ENCODE measurements at places on chromosomes 2 and 18. TPM values are rescaled to one million over a fixed set of nuclear protein-coding genes. Genes with fewer than 3 reads are reported as not detected.
A peak's percentile ranks its signal among the peaks of the same experiment; 100 is the strongest.

The PHOSPHO2 gene
- total RNA-seq, result 6.2 TPM

DNA sequence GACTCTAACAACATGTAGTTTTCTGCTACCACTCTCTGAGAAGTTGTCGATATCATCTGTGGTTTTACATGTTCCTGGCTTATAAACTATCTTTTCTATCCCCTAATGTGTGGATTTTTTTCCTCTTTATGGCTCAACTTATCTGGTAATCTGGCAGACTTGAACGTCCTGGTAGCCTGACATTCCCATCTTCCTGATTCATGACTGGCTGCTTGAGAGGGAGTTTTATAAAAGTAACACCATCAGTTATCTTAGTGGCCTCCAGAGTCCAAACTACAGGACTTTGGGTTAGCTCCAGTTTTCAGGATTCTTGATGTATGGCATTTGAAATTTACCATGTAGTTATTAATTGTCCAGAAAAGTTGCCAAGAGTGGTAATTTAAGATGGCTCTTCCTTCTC, 174.0 kb upstream of the GULP1 start:
- no peak for DNase-seq

The FOXI3 gene
- 0.14 TPM for total RNA-seq

- DNase-seq, result no peak
Observed at GRCh38 chr2:144448389-144449027, 71.4 kb downstream of the ZEB2 start.

- DNase-seq, result no peak
Observed at GRCh38 chr2:234427081-234428061, 69.5 kb downstream of the ARL4C start.

DNA sequence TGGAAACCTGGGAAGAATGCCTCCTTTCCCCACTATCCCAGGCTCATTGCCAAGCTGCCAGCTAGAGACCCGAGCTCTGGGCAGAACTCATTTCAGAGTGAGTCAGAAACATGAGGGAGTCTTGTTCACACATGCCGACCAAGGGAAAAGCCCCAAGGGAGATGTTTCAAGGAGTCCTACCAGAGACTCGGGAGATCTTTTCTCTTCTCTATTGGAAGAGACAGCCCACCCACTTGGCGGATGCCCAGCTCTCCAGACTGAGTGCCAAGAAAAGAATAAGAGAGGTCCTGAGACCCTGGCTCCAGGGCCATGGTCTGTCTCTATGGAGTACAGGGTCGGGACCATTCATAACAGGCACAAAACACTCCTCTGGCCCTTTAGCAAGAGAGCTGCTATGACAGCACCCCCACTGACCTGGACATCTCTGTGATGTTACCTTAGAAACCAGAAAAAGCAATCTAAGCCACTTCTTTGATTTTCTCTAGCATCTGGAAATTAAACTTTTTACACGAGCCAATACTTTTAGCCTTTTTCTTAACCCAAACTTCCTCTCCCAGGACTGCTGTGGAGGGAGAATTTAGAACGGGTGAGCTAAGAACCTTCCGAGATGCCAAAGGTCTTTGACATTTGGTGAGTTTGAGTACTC, 18.5 kb upstream of the IGFBP5 start:
- DNase-seq, result peak; percentile 78

GRCh38 chr2:10347562-10347948, 44.9 kb downstream of the HPCAL1 start:
- no peak for DNase-seq

GRCh38 chr18:581096-581495, 916 bp downstream of the CETN1 start:
- no peak for DNase-seq

- no peak for DNase-seq
Observed at GRCh38 chr2:170985407-170985806, 56.4 kb downstream of the GORASP2 start.

GRCh38 chr2:43576981-43577892, 18.6 kb downstream of the THADA start:
- peak; percentile 54 for DNase-seq

The SERPINB2 gene
- 8.2 TPM for total RNA-seq

DNA sequence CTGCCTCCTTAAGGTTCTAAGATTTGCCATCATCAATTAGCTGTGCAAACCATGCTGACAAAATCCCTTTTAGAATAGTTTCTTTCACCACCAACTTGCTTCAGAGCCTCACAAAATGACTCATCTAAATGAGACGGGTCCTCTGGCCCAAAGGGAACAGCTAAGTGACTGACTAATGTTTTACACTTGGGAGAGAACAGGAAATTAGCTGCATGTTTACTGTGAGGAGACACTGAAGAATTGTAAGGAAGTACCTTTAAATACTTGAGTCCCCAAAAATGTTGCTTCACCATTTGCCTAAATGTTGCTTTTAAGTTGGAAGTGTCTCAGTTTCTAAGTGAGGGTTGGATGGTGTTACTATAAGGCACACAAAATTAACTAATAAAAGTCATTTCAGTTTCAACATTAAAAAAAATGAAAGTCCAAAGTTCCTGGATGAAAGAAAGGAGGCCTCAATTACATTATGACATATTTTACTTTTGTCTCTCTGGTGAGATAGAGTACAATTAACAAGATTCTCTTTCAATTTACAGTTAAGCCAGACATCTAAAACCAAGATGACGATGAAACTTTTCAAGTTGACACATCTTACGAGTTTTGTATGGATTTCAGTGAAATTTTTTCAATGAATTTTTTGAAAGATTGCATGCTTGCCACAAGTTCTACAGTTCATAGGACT, 229.1 kb upstream of the FN1 start:
- DNase-seq, result no peak

The CHST10 gene
- 14.9 TPM for total RNA-seq

DNA sequence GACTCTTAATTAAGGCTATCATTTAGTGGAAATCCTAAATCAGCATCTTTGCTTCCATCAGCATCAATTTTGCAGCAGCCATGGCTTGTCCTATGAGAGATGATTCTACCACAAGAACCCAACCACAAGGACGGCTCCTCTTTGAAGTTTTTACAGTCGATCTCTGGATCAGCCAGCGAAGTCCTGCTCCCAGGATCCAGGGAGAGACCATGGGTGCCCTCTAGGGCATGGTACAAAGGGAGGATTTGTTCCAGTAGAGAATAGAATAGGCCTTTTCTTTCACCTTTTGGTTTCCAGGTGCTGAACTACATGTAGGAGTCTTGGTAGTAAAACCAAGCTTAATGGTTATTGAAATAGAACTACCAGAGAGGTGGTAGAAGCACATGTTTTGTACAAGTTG, 52.7 kb downstream of the TMEM200C start:
- DNase-seq, result no peak

GRCh38 chr2:47935071-47935470, 28.8 kb upstream of the FBXO11 start:
- DNase-seq, result no peak

DNA sequence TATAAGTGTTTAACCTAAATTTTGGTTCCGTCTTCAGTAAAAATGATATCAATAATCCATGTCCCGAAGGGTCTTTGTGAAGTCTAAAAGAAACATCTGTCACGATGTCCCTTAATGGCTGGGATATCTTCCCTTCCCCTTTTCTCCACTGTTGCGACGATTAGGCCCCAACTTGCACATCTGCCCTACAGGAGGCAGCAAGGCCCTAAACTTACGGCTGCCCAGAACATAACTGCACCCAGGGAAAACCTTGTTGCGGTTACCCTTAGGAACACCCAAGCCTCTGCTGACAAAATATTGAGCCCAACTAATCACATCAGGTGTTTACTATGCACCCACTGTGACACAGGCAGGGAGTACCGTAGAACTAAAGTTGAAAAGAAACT, 1.3 kb upstream of the SMAD2 start:
- no peak for DNase-seq

The POTEI gene
- total RNA-seq, result 0.26 TPM

GRCh38 chr2:224807153-224807964, 91.2 kb upstream of the CCDC195 start:
- no peak for DNase-seq

GRCh38 chr18:35131387-35132020, 90.3 kb downstream of the MAPRE2 start:
- DNase-seq, result no peak

The HOXD1 gene
- not detected for total RNA-seq

DNA sequence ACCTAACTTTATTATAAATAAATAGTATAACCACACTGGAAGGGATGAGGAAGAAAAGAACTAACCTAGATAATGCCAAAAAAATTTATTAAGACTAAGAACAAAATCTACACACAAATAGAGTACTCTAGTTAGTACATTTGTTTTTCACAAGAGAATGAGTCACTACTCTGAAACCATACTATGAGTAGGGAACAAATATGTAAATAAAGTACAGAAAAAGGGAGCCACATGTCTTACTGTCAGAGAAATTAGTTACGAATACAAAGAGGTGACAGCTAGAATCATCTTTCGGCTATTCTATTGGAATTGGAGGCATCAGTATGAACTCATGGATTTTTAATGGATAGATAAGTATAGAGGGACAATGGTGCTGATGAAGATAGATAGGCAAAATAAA, 150.5 kb downstream of the COPS8 start:
- DNase-seq, result no peak

DNA sequence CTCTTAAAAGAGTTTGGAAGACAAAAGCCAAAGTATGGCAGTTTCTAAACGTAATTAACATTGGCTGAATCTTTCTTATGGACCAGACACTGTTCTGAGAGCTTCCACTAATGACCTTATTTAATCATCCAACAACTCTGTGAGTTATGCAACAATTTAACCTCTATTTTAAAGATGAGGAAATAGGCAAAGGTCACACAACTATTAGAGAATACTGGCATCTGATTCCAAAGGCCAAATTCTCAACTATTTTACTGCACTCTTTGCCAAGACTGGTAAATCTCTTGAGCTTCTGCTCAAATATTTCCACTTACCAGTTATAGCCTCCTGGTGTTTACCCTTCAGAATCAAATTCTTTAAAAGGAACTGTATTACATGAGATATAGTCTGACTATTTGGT, 42.1 kb upstream of the ERMN start:
- no peak for DNase-seq

- DNase-seq, result no peak
Observed at GRCh38 chr2:130915595-130916437, 79.1 kb downstream of the ARHGEF4 start.

DNA sequence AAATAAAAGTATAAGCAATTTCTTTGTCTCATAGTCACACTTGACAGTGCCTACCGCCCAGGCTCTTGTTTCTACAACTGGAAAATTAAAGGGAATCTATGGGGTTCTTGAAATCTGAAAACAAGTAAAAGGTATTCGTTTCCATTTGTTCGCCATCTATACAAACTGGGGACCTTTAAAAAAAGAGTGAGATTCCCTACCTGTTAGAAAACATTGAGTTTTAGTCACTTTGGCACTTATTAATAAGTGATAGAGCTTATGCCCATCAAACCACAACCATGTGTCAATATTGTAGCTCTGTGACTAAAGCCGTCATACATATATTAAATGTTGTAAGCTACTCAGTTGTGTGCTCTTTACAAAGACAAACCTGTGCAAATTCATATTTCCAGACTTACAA, 13.2 kb downstream of the FN1 start:
- no peak for DNase-seq

The LOXHD1 gene
- total RNA-seq, result not detected

GRCh38 chr2:61426267-61426897, 44.5 kb downstream of the USP34 start:
- DNase-seq, result no peak

GRCh38 chr2:74418312-74418711, 3.1 kb downstream of the C2orf81 start:
- no peak for DNase-seq

- no peak for DNase-seq
Observed at GRCh38 chr2:215479121-215479520, 43.3 kb upstream of the FN1 start.

GRCh38 chr2:215900843-215901242, 112.5 kb downstream of the MREG start:
- DNase-seq, result no peak

- no peak for DNase-seq
Observed at GRCh38 chr18:62876111-62876510, 160.8 kb downstream of the PHLPP1 start.

The TRAK2 gene
- total RNA-seq, result 54.9 TPM

GRCh38 chr18:3799515-3799914, 349.5 kb downstream of the TGIF1 start:
- no peak for DNase-seq

GRCh38 chr2:24877646-24878045, 42.4 kb downstream of the ADCY3 start:
- no peak for DNase-seq

GRCh38 chr18:48179001-48179400, 230.2 kb downstream of the ZBTB7C start:
- DNase-seq, result no peak

DNA sequence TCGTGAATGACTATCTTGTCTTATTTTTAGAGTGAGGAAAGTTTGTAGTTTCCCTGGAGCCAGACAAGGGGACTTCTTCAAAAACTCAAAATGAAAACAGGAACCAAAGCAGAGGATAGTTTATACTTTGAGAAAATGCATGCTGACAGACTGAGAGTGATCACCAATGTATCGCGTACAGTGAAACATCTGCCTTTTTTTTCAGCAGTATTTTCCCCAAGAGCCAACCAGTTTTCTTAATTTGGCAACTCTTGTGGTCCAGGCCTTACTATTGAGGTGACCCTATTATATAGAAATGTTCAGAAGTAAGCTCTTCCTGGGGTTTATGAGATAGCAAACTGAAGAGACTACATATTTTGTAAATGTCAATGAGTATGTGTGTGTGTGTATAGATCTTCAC, 153.7 kb upstream of the VRK2 start:
- no peak for DNase-seq

The RTP5 gene
- total RNA-seq, result 0.15 TPM

- DNase-seq, result peak; percentile 19
Observed at GRCh38 chr18:31555971-31556747, 35.5 kb upstream of the TTR start.

The PPP1CB gene
- total RNA-seq, result 392 TPM

GRCh38 chr2:107419191-107419590, 407.5 kb upstream of the RGPD4 start:
- no peak for DNase-seq

The VWA3B gene
- total RNA-seq, result 0.98 TPM

The KCNE4 gene
- total RNA-seq, result 52.8 TPM

GRCh38 chr18:23550898-23551297, 35.4 kb downstream of the NPC1 start:
- DNase-seq, result no peak

Data from uterus (tissue), 4 donors.